Suppressor macrophage treated with lipopolysaccharide for 4 hours (primary cell): ENCODE measurements at places on chromosomes 16 and 17.

DNA sequence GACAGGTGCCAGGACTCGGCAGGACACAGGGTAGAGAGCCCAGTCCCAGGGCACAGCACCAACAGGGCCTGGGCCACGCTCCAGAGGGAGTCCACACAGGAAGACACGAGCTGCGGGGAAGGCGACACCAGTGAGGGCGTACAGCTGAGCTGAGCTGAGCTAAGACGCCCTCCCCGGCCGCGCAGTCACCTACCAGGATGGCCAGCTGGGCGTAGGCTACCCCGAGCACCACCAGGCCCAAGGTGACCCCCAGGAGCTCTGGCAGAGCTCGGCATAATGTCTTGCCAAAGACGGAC, 42.6 kb downstream of the TSC2 start:
- no peak for DNase-seq

- DNase-seq = no peak
Observed at GRCh38 chr16:2028620-2029220, 2.0 kb downstream of the NHERF2 start.

DNA sequence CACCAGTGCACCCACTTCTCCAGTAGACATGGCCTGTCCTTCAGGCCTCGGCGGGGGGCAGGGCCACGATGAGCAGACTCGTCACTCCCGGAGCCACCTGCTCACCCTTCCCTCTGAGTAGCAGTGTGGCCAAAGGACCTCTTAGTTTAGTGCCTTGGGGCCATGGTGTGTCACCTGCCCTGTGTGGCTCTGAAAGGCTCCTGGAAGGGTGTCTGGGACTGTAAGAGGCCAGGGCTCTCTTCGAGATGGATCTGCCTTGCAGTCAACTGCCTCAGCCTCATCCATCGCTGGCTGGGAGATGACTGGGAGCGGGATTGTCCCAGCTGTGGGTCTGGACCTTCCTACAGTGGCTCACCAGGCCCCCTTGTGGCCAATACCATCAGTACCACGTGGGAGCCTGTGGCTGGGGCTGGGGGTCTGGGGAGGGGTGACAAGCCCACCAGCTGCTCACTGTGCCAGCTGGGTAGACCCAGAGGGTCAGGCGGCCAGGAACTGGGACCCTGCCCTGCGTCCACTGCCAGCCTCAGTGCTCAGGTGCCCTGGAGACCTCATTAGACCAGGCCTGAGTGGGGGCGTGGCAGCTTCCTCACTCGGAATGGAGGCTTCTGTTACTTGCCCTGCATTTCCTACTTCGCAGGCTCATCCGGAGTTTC, 133.4 kb downstream of the OR1D5 start:
- peak; percentile 39 for DNase-seq

DNA sequence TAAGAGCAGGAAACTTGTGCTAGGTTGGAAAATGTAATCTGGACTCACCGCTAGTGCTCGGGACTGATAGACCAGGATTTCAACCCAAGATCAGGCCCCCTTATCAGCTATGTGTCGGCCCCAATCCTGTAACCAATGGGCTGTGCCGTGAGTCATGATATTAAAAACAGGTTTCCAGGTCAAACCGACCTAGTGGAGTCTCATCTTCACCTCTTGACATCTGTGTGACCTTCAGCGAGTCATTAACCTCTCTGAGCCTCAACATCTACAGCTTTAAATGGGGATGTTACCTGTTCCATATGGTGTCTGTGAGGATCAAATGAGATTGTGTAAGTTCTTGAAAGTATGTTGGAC, 512 bp downstream of the PMM2 start:
- DNase-seq = no peak

DNA sequence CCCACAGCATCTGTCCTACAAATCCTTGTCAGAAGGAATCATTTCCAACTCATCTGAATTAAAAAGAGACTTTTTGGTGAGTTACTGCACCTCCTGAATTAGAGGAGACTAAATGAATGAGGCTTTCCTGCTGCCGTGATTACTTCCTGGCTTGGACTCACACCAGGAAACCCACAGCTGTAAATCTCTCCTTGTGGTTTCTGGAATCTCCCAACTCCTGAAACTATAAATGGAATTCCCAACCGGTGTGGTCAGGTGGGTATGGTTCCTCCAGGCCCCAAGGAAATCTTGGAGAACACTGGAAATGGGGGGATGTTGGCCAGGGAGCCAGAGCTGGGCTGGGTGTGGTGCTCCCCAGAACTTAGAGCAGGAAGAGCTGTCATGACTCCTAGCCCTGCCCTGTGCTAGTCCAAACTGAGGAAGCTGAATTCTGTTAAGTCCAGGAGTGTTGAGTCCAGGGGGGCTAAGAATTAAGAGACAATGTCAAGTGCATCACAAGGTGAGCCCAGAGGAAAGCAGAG, 216.4 kb downstream of the GSG1L start:
- DNase-seq = no peak

DNA sequence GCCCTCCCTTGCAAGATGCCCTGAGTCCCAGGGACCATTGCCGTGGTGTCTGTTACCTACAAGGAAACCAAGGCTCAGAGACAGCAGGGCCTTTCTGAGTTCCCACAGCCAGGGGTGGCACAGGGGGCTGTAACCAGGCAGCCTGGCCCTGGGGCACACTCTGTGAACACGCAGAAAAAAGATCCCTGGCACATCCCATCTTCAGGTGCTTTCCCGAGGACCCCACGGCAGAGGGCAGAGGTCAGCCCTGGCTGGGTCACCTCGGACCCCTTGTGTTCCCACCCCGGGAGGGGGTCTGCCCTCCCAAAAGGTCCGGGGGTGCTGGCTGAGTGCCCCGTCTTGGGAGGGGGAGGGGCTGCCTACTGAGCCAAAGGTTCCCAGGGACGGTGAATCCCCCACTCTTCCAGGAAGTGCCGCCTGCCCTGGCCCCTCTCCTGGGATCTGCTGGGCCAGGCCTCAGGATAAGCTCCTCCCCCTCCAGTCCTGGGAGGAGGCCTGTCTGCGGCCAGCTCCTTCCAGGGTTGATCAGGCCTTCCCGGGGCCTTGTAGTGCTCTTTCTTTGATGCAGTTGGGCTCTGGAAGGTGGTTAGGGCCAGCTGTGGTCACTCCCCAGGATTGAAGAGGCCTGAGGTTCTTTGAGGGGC, 8.1 kb downstream of the GLIS2 start:
- DNase-seq = no peak

DNA sequence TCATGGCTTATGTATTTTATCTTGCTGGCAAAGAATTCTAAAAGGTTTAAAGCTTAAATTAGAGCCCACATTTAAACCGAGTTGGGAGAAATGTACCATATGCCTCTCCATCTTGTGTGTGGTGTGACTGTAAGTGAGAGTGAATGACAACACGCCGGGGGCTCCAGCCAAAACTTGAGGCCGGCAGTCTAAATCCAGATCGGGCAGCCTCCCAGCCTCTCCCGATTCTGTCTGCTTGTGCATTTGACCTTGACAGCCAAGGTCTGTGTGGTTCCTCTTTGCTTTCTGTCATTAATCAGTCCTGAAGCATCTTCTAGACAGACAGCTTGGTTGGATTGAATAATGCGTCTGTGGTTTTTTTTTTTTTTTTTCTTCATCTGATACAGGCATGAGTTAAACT, 1093.2 kb upstream of the EEF2KMT start:
- no peak for DNase-seq

DNA sequence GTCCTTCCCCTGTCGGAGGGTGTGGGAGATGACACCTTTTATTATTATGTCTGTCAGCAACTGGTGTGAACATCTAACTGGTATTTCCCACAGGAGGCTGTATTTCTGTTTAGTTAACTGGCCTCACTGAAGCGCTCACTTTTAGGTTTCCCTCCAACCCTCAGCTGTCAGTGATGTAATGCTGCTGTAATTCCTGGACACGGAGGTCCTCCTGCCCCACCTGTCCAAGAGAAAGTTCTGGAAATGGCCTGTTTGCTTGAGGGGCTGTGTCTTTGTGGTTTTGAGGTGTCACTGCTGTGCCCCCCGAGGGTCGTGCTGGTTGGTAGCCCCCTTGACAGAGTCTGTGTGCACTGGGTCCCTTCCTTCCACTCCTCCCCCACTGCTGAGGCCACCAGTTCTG, 11.5 kb downstream of the KCNJ12 start:
- DNase-seq = no peak

GRCh38 chr17:61251939-61252865, 147.4 kb upstream of the TBX2 start:
- DNase-seq = peak; percentile 89

GRCh38 chr16:50519001-50519400, 29.2 kb upstream of the NKD1 start:
- no peak for DNase-seq

DNA sequence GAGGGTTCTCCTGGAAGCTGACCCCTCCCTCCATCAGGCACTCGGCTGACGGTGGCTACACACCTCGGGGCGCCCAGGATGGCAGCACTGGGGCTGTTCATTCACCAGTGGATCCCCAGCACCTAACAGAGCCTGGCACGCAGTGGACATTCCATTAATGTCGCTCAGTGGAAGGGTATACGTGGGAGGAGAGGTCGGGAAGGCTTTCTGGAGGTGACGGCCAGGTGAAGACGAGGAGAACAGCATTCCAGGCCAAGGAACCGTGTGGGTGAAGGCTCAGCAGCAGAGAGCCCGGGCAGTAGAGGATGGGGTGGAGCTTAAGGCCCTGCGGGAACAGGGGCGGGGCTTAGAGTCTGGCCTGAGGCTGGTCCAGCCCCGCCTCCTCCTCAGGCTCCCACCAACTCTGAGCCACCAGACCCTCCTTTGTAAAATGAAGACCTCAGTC, 2.5 kb upstream of the HS3ST6 start:
- peak; percentile 16 for DNase-seq

- DNase-seq = no peak
Observed at GRCh38 chr17:10628756-10629155, 28.4 kb downstream of the MYH3 start.

- peak; percentile 76 for DNase-seq
Observed at GRCh38 chr17:38867179-38867967, 2.5 kb upstream of the LASP1 start.

DNA sequence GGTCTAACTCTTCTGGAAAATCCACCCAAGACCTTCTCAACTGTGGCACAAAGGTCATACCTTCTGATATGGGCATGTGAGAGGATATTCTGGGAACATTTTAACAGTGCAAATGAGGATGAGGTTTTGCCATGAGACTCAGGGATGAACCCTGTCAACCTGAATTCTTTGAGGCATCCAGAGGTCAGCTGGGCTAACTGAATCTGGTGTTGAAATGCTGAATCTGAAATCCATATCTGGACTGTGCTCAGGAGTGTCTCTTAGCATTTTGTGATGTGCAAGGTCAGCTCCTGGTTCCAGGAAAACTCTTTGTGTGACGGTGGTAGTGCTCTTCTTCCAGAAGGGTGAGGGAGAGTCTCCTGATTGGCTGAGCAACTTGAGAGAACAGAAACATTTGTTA, 276.0 kb upstream of the SALL1 start:
- no peak for DNase-seq

- peak; percentile 43 for DNase-seq
Observed at GRCh38 chr16:87550495-87550961, 51.8 kb upstream of the JPH3 start.

GRCh38 chr17:76369804-76370203, 14.6 kb upstream of the SPHK1 start:
- DNase-seq = no peak

GRCh38 chr16:468068-468821, 42.8 kb downstream of the RAB11FIP3 start:
- no peak for DNase-seq

DNA sequence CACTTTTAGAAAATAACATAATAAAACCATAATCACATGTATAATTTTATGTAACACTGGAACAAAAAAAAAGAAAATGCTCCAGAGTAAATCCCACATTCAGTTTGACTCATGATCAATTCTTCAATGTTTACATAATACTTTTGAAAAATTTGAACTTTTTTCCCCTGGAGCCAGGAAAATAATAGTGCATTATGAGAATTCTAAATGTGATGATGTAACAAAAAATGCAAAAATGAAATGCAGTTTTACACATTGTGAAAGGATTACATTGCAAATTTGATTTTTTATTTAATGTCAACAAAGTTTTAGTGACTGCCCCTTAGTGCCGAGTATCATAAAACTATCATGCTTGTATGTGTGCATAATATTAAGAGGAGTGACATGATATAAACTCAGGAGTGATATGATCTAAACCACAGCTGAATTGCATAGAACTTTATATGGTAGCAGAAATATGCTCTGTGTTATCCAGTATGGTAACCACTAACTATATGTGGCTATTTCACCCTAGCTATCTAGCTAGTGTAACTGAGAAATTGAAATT, 238.2 kb downstream of the CDH8 start:
- no peak for DNase-seq

GRCh38 chr16:526181-527014, 1.1 kb upstream of the CAPN15 start:
- DNase-seq = peak; percentile 2

DNA sequence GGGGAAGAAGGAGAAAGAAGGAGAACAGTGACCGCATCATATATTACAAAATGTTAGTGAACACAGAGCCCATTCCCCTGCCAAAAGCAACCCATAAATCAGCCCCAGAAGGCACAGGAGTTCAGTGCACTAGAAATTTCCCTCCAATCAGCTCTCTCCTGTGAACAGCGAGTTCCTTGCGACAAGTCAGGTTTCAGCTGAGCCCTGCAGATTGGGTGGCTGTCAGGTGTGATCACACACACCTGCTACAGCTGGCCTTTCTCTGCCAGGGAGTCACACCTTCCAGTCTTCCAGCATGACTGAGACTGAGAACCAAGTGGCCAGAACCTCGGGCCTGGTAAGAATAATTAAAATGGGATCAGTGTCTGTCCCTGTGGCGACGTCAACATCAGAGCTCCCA, 60.2 kb downstream of the SHISA9 start:
- DNase-seq = no peak

- DNase-seq = no peak
Observed at GRCh38 chr17:44167181-44167861, 3.2 kb upstream of the ASB16 start.

GRCh38 chr16:63769211-63769610, 1352.7 kb downstream of the CDH11 start:
- no peak for DNase-seq

GRCh38 chr17:4506892-4507291, 8.2 kb downstream of the SPNS2 start:
- no peak for DNase-seq

DNA sequence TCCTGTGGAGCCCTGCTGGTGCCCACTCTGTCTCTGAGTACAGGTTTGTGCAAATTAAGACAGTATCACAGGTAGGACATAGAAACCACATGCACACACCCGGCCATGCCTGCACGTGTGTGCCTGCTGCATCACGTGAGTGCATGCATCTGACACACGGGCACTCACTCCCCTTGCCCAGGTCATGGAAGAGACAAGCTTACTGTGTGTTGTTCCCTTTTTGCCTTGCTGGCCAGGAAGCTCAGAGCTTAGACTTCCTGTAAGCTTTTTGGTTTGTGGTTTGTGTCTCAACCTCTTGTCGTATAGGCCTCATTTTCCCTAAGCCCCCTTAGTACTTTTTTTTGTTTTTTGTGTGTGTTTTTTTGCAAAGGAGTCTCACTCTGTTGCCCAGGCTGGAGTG, 25.0 kb downstream of the ZNF469 start:
- peak; percentile 41 for DNase-seq

GRCh38 chr17:40813804-40814203, 8.6 kb downstream of the KRT10 start:
- no peak for DNase-seq
